ENCODE measurements at places on chromosomes 2 and 18.

GRCh38 chr2:20427931-20428526 is 18.8 kb upstream of the RHOB start:
- DNase-seq = no peak

DNA sequence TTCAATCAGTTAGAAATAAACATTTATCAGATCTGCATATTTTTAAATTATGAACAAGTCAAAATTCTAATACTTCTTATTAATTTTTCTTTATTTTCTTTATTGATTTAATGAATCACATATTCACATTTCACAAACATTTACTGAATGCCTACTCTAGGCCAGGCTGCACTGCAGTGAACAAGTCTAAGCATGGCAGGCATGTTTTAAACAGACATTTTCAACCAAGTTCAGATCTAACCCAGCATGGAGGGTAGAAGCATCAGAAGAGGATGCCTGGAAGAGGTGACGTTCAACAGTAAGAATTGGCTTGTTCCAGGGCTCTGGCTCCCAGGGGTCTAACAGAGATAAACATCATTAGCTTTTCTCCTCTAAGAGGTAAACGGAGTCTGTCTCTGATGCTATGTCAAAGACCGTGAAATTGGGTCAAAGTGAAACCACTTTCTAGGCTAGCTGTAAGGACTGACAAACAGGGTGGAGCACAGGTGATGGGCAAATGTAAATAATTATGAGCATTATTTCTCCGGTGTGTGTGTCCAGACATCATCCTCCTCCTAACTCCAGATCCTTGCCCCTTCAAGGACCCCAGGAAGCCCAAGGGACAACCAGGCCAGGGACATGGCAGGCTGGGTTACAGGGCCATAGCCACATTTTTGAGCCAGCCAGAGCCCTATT is 50.6 kb downstream of the UNC50 start:
- no peak for DNase-seq

DNA sequence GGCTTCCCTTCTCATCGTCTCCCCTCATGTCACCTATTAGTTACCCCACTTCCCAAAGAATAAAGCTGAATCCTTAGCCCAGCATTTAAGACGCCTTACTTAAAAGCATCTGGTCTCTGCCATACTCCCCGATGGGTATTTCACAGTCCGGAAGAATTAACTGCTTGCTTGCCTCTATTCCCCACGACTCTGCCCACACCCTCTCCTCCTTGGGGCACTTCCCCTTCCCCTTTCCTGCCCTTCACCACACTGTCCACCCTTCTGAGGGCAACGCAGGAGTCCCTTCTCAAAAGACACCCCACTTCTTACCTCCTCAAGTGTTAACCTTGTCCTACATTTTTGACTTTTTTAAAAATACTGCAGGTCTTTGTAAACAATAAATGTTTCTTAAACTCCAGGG is 60.1 kb upstream of the RMP24 start:
- no peak for DNase-seq

GRCh38 chr2:99862566-99862965 is 279.8 kb downstream of the AFF3 start:
- DNase-seq = no peak

- no peak for DNase-seq
Observed at GRCh38 chr2:6353669-6354068, 512.0 kb downstream of the CMPK2 start.

GRCh38 chr2:20632446-20632990 is 18.4 kb downstream of the HS1BP3 start:
- DNase-seq = no peak

GRCh38 chr18:8705238-8705960 is at the start of gene MTCL1:
Gene MTCL1 (plus strand): TSS chr18:8705556. CDS start chr18:8705661, 105 bp downstream.
- peak; percentile 79 for DNase-seq

- DNase-seq = no peak
Observed at GRCh38 chr2:125254010-125254409, 1228.9 kb downstream of the CNTNAP5 start.

DNA sequence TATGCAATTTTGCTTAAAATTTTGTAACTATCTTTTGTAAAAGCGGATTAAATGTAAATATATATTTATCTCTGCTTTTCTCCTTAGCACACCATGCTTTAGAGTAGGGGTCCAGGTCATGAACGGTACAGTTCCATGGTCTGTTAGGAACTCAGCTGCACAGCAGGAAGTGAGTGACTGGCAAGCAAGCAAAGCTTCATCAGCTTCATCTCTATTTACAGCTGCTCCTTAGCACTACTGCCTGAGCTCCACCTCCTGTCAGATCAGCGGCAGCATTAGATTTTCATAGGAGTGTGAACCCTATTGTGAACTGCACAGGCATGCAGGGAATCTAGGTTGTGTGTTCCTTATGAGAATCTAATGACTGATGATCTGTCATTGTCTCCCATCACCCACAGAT is 959.0 kb upstream of the SLC39A10 start:
- DNase-seq = no peak

DNA sequence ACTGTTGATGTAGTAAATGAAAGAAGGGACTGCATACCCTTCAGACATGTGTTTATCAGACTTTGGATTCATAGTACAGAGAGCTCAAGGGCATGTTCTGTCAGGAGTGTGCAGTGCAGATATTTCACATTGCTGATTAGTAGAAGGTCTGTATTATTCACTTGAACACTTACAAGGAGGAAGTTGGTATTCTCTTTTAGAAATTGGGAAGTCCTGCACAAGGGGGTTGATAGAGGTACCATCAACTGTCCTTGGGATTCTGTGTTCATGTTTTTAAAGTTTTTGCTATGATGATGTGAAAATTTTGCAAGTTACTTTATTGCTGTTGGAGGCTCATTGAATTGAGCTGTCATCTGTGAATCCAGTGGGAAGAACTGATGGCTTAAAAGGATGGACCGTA is 6.7 kb downstream of the PSMD1 start:
- DNase-seq = no peak

DNA sequence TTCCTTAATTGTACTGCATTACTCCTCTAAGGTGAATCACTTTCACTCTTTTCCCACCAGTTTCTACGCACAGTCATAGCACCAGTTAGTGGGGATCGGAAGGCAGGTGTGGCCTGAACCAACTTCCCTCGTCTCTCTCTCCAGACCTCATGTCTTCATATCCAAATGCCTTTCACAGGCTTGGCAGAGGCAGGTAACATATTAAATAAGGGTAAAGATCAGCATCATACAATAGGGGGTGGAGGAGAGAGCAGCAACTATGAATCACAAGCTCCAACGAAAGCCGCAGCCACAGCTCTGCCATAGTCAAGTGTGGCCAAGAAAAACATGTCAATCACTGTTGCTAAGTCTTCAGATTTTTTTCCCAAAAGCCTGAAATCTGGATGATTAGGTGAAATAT is 40.3 kb downstream of the AP1S3 start:
- no peak for DNase-seq

DNA sequence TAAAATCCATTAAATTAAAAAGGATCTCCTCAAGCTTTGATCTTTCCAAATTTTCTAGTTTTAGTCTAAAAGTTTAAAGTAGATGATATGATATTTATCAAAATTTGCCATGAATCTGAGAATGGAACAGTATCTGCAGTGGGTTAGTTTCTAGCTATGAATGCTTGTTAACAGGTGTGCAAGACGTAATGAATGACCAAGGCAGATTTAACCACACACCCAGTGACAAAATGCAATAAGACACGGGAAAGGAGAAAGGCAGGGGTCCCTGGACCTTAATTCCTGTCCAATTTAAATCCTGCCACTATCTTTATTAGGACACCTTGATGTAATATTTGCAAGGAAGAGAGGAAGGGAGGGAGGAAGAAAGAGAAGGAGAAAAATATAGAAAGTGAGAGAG is 30.5 kb upstream of the PEX13 start:
- no peak for DNase-seq

DNA sequence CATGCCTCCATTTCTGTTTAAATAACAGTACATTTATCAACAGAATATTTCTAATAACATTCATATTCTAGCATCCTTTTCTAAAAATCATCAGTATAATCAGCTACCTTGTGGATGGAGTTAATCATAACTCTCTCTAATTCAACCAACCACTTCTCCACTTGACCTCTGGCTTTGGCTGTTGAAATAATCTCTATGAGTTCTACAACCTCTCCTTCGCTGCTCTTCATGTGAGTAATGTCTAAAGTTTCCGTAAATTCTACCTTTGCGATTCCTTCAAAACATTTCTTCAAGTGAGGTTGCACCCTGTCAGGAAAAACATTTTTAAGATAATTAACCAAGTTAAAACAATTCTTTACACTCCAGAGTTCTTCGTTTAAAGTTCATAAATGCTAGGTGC is 134.2 kb downstream of the DNAH7 start:
- no peak for DNase-seq

DNA sequence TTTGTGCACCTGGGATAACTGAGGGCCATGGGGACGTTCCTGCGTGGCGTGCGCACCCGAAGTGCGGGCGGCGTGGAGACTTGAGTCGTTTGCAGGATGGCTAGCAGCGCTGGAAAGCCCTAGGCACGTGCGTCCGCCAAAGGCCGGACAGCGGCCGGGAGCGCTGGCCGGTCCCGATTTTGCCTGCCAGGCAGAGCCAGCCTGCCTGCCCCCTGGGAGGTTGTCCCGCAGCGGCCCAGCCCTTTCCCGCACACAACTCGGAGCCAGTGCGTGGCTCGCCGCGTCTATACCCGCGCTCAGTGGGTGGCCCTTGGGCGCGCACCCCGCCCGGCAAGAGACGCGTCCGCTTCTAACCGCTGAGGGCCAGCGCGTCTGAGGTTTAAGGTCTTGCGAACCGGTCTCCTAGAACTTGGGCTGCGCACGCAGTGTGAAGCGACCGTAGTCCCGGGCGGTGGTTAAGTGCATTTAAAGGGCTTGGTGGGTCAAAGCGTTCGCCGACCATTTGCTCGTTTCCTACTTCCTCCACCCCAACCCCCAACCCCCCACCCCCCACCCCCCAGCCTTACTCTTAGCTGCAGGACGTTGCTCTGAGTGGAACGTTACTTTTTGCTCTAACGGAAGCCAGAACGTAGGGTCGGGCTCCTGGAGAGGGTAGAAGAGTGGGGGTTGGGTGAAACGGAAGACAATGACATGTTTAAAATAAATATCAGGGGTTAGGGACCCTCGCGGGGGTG is 627 bp downstream of the CDCA7 start:
- peak; percentile 75 for DNase-seq

- no peak for DNase-seq
Observed at GRCh38 chr2:127277028-127277427, 16.9 kb downstream of the ERCC3 start.

DNA sequence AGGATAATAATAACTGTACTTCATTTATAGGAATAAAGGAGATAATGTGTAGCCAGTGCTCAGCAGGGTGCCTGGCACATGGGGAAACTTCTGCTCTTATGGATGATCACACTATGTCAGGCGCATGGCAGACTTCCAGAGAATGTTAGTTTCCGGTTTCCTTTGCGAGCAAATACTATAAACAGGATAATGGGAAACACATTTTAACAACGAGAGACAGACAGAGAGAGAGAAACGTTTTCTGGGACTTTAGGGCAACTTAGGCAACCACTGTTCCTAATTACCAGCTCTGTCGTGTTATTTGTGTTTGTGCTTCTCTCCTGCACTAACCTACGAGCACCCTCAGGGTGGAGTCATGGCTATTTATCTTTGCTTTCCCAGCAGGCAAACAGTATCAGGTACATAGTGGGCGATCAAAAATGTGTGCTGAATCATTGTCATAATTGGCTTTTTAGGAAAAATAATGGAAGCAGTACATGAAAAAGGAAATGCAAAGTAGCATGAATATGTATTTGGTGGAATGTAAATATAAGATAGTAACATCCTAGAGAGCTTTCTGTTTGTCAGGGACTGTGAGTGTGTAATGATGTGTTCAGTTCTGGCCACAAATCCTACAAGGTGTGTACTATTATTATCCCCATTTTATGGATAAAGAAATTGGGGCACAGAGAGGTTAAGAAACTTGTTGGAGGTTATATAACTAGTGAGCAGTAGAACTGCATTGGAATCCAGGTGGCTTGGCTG is 36.8 kb upstream of the IGFBP2 start:
- DNase-seq = peak; percentile 96

- DNase-seq = peak; percentile 53
Observed at GRCh38 chr2:24050041-24050979, 769 bp downstream of the FKBP1B start.

GRCh38 chr2:58497168-58497567 is 256.0 kb upstream of the FANCL start:
- DNase-seq = no peak

- DNase-seq = no peak
Observed at GRCh38 chr2:138964418-138964817, 184.2 kb upstream of the NXPH2 start.

GRCh38 chr18:39496986-39497385 is 1931.4 kb upstream of the CELF4 start:
- DNase-seq = no peak

DNA sequence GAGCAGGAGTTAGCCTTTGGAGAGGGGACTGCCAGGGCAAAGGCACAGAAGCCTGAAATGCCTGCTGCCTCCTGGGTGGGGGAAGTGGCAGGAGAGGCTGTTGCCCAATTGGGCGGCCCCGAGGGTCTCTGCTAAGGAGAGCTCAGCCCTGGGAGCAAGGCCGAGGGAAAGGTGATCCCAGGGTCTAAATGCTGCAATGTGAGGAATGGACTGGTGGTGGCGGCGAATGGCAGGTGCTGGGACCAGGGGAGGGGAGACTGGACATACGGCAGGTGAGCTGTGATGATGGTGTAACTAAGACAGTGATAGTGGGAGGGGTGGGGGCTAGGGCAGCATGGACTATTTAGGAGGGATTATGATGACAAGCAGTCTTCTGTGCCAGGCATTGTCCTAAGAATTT is 104.0 kb downstream of the DYSF start:
- DNase-seq = no peak

- DNase-seq = no peak
Observed at GRCh38 chr2:16693854-16694253, 28.2 kb upstream of the CYRIA start.

DNA sequence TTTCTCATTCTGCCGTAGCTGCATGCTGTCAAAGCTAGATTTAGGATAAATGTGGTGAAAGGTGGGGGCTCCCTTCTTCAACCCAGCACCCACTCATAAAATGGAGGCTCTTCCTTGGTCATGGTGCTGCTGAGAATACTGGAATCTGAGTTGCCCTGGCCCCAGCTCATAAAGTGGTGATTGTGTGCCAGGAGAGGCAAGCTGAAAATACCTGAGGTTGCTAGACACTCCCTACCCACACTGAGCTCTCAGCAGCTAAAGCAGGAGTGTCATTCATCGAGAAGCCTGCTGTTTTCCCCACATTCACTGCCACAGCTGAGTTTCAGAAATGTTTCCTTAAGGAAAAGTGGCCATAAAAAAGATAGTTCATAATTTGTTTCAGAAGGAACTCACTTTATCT is 297.1 kb upstream of the RBMS1 start:
- DNase-seq = no peak
